WERI-Rb-1 (cell line): ENCODE measurements at places on chromosomes 3 and 15.

DNA sequence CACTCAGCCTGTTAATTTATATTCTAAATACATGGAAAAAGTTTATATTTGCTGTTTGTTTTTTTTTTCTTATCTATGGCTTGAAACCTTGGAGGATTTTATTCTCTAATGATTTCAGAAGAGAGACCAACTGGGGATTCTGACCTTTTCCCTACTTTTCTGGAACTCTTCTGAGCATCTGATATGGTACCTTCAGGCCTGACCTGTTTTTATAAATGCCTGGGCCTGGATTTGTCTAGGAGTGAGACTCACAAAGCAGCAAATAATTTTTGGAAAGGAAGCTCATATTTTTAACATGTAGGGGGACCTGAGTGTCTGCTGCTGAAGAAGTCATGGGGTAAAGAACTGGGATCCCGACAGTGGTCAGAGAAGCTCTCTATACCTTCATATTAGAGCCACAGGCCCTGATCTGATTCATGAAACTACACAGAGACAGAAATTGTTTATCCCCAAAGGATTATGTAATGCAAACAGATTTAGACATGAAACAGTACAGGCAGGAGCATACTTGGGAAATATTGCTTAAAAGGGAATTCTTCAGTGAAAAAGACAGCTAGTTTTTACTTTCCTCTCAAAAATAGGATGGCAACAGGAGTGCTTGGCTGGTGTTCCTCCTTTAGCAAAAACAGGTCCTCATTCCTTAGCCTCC is 15.9 kb downstream of the PPM1L start:
- DNase-seq: no peak

DNA sequence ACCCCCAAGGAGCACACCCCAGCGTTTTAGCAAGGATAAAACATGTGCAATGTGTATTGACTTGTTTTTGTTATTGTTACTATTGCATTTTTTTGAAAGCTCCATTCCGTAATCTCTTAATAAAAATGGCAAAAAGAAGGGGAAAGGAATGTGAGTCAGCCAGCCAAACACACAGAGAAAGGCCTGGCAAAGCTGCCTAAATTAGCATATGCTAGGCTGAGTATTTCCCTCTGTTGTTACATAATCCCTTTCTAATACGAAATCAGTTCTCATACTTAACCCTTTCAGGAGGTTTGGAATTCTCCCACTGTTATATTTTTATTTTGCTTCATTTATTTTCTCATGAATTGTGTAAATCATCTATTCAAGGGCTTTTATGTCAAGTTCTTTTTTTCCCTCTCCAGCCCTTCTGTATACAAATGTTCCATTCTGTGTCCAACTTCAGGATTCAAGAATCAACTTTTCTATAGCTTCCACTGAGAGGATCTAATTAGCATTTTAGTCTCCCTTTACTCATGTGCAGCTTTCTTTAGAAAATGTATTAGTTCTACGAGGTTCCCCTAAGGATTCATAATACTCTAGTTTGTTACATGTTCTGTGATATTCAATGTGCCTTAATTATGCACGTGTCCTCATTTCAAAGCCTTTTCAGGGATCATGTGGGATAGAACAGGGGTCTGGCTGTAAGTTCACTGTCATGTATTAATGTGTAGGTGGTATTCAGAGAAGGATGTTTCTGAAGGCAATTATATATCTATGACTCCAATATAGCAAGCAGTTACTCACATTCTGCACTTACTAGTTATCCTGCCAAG is 9.2 kb downstream of the CADM2 start:
- no peak for DNase-seq

DNA sequence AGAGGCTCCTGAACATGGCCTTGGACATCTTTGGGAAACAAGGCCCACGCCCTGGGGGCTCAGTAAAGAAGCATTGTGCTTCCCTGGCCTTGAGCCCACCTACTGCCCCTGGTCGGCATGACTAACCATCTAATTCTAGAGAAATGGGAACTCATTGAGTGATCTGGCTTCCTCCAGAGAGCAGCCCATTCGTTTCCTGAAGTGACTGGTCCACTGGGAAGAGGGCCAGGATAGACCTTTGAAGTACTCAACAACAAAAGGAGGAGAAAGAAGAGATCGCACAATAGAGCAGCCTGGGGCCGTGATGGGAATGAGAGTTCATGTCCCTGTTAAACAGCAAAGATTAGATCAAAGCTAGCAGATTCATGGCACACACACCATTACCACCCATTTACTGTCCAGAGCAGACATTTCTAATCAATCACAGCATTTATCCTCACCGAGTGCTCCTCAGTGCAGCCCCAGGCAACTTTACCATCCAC is 514.4 kb upstream of the PROK2 start:
- no peak for DNase-seq

- DNase-seq: no peak
These were observed 9.9 kb downstream of the MYD88 start for GRCh38 chr3:38148311-38148882.

- no peak for DNase-seq
These were observed 35.2 kb downstream of the FAM81A start for GRCh38 chr15:59473226-59473625.

DNA sequence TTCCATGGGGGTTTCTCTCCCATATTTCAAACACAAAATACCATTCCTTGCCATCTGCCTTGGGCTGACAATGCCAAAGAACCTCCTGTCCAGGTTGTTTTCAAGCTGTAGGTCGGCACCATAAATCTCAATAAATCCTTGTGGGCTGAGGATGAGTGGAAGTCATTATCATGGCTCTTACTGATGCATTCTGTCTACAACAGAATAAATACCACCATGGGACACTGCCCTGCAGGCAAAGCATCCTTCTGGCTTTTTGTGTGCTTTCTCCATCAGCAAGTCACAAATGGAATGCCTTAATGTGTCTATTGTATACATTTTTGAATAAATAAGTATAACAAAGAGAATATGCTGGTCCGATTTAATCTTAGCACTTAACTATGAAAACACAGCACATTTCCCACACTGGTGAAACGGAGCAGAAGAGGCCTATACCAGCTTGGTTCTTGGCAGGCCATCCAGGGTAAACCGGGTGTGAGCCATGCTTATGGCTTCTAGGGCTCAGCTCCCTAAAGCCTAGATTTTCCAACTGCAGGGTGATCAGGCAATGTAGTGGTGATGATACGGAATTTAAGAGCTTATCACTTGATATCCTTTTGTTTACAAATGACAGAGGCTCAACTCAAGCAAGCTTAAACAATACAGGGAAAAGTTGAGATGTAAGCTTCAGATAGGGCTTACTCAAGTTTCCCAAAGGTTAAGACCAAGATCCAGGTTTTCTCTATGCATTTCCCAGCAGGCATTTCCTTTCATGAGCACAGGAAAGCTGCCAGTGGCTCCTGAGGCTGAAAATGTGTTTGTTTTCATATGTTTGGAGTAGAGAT is 133.2 kb upstream of the LRTM1 start:
- peak; percentile 61 for DNase-seq

DNA sequence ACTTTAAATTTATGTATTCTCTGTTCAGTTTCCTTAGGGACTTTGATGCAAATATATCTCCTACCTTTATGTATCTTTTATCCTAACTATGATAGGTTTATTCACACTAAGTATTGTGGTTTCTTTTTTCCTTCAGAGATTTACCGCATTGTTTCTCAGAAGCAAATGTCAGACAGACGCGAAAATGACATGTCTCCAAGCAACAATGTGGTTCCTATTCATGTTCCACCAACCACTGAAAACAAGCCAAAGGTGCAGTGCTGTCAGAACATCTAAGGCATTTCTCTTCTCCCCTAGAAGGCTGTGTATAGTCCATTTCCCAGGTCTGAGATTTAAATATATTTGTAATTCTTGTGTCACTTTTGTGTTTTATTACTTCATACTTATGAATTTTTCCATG is 18.3 kb downstream of the RAB11A start:
- DNase-seq: no peak

GRCh38 chr3:188397766-188398705 is 244.1 kb downstream of the LPP start:
- DNase-seq: no peak

GRCh38 chr3:136818769-136819391 is at the start of gene SLC35G2:
SLC35G2 (plus strand) TSS chr3:136819126; CDS start chr3:136854461, 35,335 bp downstream.
- peak; percentile 88 for DNase-seq
